Stimulated activated CD8-positive, alpha-beta memory T cell treated with anti-CD3 and anti-CD28 coated beads, Interleukin-7, amount 100 ng/mL, for 1 hour (primary cell): ENCODE measurements at places on chromosomes 2 and 18.

- no peak for DNase-seq
Observed at GRCh38 chr2:172119089-172119488, 16.4 kb upstream of the DLX2 start.

DNA sequence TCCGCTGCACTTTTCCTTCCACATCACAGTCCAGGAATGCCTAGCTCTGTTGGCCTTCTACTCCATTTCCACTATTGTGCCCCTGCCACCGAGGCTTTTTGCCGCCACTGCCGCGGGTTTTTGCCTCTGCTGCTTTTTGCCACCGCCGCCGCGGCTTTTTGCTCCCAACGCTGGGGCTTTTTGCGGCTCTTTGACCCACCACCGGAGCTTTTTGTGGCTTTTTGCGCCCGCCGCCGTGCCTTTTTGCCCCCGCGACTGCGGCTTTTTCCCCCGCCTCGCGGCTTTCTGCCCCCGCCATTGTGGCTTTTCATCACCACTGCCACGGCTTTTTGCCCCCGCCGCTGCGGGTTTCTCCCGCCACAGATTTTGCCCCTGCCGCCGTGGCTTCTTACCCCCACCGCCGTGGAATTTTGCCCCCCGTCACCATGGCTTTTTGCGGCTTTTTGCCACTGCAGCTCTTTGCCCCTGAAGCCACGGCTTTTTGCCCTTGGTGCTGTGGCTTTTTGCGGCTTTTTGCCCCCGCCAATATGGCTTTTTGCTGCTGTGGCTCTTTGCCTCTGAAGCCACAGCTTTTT is 2798.7 kb upstream of the TEKT4 start:
- no peak for DNase-seq

GRCh38 chr2:119478978-119479295 is 45.3 kb downstream of the SCTR start:
- no peak for DNase-seq

GRCh38 chr18:51234117-51235008 is 36.9 kb upstream of the MEX3C start:
- DNase-seq = no peak

DNA sequence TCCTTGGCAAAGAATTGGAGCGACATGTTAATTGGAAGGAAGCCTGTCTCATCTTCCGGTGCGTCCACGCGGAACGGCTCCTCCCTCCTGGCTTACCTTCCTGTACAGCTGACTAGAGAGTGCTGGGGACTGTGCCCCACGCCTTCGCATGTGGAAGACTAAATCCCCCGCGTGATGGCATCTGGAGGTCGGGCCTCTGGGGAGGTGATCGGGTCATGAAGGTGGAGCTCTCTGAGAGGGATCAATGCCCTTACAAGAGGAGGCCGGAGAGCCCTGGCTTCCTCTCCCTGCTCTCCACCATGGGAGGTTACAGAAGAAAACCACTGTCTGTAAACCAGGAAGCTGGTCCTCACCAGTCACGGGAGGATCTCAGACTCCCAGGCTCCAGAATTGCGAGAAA is 104.1 kb upstream of the OTOS start:
- DNase-seq = no peak

- no peak for DNase-seq
Observed at GRCh38 chr2:41457026-41457425, 590.8 kb upstream of the PKDCC start.

GRCh38 chr18:61360404-61361383 is 27.5 kb downstream of the CDH20 start:
- DNase-seq = no peak

- DNase-seq = no peak
Observed at GRCh38 chr18:7946734-7947377, 379.7 kb downstream of the PTPRM start.

- DNase-seq = no peak
Observed at GRCh38 chr2:22497789-22498188, 887.2 kb upstream of the KLHL29 start.

DNA sequence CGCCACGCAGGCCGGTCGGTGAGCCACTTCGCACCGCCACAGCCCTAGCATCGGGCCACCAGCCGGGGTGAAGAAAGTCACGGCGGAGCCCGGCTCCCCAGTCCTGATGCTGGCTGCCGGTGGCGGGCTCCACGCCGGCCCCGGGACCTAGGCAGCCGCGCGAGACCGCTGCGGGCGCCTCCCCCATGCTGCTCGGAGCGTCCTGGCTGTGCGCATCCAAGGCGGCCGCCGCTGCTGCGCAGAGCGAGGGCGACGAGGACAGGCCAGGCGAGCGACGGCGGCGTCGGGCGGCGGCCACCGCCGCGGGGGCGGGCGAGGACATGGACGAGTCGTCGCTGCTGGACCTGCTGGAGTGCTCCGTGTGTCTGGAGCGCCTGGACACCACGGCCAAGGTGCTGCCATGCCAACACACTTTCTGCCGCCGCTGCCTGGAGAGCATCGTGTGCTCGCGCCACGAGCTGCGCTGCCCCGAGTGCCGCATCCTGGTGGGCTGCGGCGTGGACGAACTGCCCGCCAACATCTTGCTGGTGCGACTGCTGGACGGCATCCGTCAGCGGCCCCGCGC is 433 bp downstream of the SH3RF3 start:
- no peak for DNase-seq

DNA sequence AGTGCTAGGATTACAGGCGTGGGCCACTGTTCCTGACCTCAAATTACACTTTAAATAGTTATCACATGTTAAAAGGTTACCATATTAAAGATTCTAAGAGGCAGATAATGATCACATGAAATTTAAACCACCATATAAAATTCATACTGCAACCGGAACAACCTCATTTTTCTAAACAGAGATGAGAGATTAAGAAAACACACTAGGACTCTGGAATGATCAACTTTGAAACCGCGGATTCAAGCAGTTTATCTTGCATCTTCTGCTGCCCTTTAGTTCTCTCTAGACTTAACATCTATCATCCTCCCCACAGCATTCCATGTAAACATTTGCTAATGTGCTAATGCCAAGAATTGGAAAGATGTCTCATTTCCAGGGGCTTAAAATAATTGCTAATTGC is 115.8 kb downstream of the PIGN start:
- DNase-seq = no peak

DNA sequence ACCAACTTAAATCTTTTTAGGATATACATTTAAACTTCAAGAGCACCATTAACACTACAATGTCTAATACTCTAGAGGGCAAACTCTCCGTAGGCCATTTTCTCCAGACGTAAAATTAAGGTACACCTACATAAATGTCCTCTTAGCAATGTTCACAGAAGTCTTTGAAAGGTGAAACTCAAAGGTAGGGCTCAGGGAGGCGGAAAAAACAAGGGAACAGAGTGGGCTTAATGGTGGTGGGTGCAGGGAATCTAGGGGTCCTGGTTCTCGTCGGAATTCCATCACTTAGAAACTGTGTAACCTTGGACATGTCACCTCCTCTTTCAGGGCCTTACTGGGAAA is 668 bp downstream of the NFU1 start:
- no peak for DNase-seq

- DNase-seq = no peak
Observed at GRCh38 chr2:223090039-223090438, 38.0 kb downstream of the KCNE4 start.

DNA sequence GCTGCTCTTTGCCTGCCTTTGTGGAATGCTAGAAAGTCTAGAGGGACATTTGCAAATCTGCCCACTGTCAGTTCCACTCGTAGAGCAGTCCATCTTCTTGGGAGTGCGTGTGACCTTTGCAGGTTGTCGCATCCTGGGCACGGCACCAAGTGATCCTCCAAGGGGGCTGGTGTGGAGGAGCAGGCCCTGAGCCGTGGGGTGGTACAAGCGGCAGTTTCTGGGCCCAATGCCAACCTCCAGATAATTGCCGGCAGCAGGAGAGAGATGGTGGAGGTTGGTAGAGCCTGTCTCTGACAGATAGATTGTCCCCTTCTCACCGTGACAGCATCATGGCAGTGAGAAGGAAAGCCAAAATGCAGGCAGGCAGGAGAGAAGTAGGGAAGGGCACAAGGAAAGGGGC is 150.7 kb upstream of the SLC14A2 start:
- no peak for DNase-seq

DNA sequence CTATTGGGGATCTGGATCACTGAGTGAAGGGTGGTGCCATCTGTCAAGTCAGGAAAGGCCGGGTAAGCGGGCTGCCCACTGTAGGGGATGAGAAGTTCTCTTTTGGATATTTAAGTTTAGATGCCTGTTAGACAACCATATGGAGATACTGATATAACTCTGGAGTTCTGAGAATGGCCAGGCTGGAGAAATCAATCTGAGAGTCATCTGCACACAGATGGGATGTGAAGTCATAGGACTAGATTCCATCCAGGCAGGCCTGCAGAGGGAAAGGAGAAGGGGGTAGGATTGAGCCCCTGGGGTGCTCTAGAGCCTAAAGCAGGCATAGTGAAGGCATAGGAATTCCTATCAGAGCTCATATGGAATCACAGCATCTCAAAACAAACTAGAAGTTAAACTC is 30.1 kb downstream of the SPRED2 start:
- no peak for DNase-seq
